ENCODE measurements at places on chromosomes 5 and 9.

GRCh38 chr5:179275941-179276837 is 69.1 kb downstream of the ADAMTS2 start:
- no peak for DNase-seq

GRCh38 chr9:99579964-99580363 is 241.7 kb upstream of the NR4A3 start:
- no peak for DNase-seq

- DNase-seq: no peak
Observed at GRCh38 chr9:27569406-27569805, 3.9 kb downstream of the C9orf72 start.

- no peak for DNase-seq
Observed at GRCh38 chr5:77768978-77769377, 7.2 kb downstream of the TBCA start.

- DNase-seq: no peak
Observed at GRCh38 chr5:4243479-4244264, 648.0 kb downstream of the IRX1 start.

DNA sequence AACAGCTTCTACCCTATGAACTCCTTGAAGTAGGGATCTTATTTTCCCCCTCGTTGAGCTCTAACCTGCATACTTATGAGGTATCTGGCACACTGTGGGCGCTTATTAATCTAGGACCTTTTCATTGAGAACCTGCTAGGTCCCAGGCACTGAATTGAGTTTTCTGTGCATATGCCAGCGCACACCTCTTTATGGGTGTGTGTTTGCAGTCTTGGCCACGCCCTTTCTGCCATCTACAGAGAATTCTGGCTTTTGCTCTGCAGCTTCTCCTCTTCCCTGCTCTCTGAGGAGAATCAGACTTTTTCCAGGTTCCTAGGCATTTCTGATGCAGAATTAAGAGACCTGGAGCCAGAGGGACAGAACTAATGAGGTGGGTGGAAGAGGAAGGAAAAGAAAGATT is 25.4 kb upstream of the SSBP2 start:
- no peak for DNase-seq

DNA sequence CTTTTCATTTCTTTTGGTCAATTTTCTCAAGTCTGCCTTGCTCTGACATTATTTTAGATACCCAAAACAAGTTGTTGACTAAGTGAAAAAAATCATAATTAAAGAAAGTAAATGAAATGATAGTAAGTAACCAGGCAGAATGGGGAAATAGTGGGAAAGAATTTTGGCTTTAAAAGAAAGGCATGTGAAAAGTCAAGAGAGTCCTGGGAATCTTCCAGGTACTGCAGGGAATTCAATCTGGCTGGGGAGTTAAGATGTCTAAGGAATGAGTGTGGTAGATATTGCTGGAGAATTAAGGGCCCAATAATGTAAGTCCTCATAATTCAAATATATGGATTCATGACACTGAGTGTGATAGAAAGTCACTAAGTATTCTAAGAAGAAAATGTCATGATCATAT is 123.1 kb upstream of the PAPPA start:
- DNase-seq: no peak

- no peak for DNase-seq
Observed at GRCh38 chr5:78634634-78635033, 13.9 kb downstream of the LHFPL2 start.

DNA sequence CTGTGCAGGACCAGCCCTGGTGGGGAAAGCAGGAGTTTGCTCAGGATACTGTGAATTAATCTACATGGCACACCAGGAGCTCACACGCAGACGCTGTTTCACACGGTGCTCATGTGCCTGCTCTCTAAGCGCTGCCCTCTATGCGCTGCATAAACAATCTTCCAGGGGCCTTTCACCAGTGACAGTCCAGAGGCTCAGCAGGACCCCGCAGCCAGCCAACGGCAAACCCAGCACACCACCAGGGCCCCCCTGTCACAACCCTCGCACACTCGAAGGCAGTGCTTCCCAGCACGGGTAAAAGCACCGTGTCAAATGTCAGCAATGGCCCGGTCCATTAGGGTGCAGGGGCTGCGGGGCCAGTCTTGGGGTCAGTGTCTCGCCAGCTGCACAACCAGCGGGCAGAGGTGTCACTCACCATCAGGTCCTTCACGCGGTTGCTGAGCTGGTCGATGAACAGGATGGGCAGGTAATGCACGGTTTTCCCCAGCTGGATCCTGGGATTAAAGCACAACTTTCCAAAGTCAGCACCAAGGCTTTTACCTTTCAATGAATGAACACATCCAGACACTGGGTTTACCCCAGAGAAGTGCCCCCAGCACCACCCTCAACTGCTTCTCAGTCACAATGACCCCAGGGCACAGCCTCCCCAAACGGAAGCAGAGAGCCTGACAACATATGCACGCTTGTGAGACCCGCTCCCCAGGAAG is 7.3 kb downstream of the CLPTM1L start:
- no peak for DNase-seq

Data from stimulated activated CD4-positive, alpha-beta T cell treated with anti-CD3 and anti-CD28 coated beads, Interleukin-15, amount 100 ng/mL, for 48 hours (primary cell).